CD4-positive, alpha-beta T cell treated with Interleukin-4 for 4 hours (primary cell): ENCODE measurements at places on chromosomes 2 and 18.

- DNase-seq: no peak
Observed at GRCh38 chr2:207130958-207131521, 34.7 kb downstream of the KLF7 start.

- no peak for DNase-seq
Observed at GRCh38 chr2:204706939-204707338, 161.7 kb downstream of the PARD3B start.

GRCh38 chr2:181787310-181788048, 104.1 kb upstream of the ITPRID2 start:
- DNase-seq: no peak

GRCh38 chr2:120310136-120310535, 35.8 kb upstream of the INHBB start:
- DNase-seq: no peak

GRCh38 chr18:50429207-50429948, 54.5 kb downstream of the SKA1 start:
- DNase-seq: peak; percentile 19

- no peak for DNase-seq
Observed at GRCh38 chr2:1655461-1655860, 88.9 kb downstream of the PXDN start.

- no peak for DNase-seq
Observed at GRCh38 chr2:227855440-227855839, 16.0 kb upstream of the DAW1 start.

- DNase-seq: peak; percentile 82
Observed at GRCh38 chr2:54572262-54572635, 116.1 kb downstream of the SPTBN1 start.

DNA sequence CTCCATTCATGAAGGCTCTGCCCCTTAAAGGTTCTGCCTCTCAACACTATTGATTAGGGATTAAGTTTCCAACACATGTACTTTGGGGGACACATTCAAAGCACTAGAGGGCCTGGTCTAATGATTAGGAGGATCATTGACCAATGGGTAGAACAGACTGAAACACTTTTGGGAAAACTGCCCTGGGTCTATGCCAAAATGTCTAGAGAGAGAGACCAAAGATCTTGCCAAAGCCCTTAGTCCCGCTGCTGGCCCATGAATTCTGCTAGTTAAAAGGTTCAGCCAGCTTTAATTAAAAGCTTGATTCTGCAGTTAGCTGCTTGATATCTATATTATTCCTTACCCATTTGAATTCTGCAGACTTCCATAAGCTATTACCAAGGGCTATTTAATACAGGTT, 613.2 kb downstream of the SLC4A3 start:
- no peak for DNase-seq

DNA sequence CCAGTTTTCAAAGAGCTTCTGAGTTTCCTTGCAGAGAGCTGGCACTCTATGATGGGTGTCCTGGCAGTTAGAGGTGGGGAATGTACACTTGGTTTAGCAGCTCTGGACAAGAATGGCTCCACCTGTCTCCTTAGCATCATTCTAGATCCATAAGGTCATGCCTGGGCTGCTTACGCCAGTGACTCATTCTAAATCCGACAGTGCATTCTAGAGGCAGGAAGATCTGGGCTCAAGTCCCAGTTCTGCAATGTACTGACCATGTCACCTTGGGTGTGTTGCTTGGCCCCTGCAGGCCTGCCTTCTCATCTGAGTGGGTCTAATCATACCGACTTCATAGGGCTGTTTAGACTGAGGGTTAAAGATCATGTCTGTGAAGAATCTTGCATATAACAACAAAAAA, 46.5 kb downstream of the PTGR3 start:
- DNase-seq: no peak
